ENCODE measurements at places on chromosomes 4 and X. TPM values are rescaled to one million over a fixed set of nuclear protein-coding genes. Genes with fewer than 3 reads are reported as not detected.

The CDS1 gene
- 0.20 TPM for total RNA-seq

The STATH gene
- total RNA-seq = not detected

The SSX7 gene
- total RNA-seq = not detected

The SUPT20HL2 gene
- not detected for total RNA-seq

The JCHAIN gene
- total RNA-seq = not detected

The RASGEF1B gene
- 0.39 TPM for total RNA-seq

The CENPVL1 gene
- under 0.01 TPM for total RNA-seq

The BST1 gene
- total RNA-seq = 5.9 TPM

The SH2D1A gene
- not detected for total RNA-seq

The GRPR gene
- total RNA-seq = not detected

The BGN gene
- total RNA-seq = 11.4 TPM

The PABPC5 gene
- total RNA-seq = 2.5 TPM

The TRPC5OS gene
- not detected for total RNA-seq

The NXF2 gene
- total RNA-seq = not detected

The GPRASP1 gene
- 1.8 TPM for total RNA-seq
